GM12864 (cell line): ENCODE measurements at places on chromosomes 2 and 18.

DNA sequence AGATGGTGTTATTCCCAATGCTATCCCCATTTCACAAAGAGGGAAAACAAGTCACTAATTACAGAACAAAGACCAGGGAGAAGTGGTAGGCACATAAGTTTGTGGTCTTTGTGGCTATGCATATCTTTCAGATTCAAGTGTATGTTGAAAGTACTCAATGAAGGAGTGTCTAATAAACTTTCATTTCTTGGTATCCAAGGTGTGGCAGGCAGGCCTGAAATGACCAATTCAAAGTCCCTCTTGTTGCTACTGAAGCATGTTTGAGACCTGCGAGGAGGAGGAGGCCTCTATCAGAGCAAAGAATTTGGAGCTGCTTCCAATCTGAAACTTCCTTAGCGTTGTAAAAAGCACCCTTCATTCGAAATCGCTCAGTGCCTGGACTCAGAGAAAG, 60.9 kb upstream of the KLF7 start:
- DNase-seq, result no peak

GRCh38 chr2:120738117-120738516, 2.4 kb downstream of the GLI2 start:
- no peak for DNase-seq

- no peak for DNase-seq
Observed at GRCh38 chr2:68216454-68217310, 35.6 kb downstream of the PPP3R1 start.

- DNase-seq, result no peak
Observed at GRCh38 chr2:157471078-157471477, 27.2 kb upstream of the CYTIP start.

DNA sequence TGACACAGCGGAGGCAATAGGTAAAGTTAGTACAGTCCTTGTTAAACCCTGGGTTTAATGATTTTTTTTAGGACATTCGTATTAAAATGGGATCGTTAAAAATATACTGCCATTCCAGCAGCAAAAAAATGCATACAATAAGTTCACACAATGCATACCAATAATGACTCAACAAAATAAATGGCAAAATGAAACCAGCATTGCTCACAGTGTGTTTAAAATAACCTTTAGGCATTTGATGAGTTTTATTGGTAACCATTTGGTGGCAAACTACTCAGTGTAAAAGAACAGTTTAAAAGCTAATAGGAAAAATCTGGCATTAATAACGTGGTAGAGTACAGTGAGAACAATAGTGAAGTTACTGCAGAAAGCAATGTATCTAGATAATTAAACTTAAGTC, 539.0 kb upstream of the PIK3C3 start:
- no peak for DNase-seq

DNA sequence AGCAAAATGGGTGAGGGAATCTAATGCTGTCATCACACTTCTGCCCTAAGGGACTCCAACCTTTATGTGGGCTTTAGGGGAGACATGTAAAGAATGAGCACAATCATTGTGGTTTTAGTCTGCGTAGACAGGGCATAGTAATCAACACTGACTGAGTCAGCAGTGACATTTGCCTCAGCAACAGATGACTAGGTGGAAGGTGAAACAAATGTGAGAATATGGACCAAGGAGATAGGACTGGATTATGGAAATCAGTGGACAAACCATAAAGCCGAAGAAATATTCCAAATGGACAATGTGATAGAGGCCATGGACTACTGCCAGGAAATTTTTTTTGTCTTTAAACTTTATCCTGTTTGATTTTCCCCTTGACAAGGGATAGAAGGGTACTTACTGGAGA, 83.9 kb downstream of the PDK1 start:
- DNase-seq, result no peak

- no peak for DNase-seq
Observed at GRCh38 chr2:74205596-74205995, 7.2 kb downstream of the MTHFD2 start.

- no peak for DNase-seq
Observed at GRCh38 chr2:176297067-176297466, 27.8 kb downstream of the MTX2 start.

- DNase-seq, result no peak
Observed at GRCh38 chr18:79640875-79641274, 38.7 kb upstream of the CTDP1 start.

- no peak for DNase-seq
Observed at GRCh38 chr2:177315364-177315763, 50.8 kb upstream of the NFE2L2 start.

DNA sequence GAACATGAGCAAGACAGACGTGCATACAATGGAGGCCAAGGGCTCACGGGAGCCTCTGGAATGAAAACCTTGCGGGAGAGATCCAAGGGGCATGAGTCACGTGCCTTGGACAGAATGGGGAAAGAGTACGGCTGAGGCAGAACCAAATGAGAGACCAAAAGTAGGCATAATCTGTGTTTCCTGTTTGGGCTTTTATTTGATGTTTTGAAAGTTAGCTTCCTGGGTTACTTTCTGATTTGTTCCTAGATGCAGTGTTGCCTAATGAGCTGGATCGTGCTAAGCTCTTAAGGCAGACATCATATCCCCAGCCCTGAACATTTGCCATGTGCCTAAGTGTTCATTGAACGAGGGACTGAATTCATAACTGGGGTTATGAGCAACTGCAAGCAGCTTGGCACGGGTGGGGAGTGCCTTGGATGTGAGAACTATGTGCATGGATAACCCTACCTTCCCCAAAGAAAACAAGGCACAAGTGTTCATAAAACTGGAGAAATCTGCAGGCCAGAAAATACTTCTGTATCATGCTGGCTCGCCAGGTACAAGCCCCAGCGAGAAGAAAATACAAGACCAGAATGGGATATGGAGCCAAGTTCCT, 60.3 kb upstream of the RPL31 start:
- DNase-seq, result no peak

DNA sequence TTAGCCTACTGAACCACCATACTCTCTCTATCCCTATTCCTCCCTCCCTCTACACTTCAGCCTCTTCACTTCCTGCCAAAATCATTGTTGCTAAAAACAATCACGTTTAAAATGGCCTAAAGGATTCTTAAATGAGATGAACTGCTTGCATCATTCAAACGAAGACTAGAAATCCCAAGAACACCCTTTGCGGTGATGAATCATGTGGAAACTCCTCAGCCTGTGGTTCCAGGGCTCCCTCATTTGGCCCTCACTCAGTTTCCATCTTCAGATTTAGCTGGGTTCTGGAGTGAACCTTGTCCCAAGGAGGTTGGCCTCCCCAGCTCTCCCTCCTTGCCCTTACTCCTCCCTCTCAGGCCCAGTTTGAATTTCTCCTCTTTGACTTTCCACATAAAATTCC, 125.6 kb upstream of the CDC42EP3 start:
- DNase-seq, result no peak

GRCh38 chr2:205293559-205293958, 388.7 kb upstream of the NRP2 start:
- no peak for DNase-seq

DNA sequence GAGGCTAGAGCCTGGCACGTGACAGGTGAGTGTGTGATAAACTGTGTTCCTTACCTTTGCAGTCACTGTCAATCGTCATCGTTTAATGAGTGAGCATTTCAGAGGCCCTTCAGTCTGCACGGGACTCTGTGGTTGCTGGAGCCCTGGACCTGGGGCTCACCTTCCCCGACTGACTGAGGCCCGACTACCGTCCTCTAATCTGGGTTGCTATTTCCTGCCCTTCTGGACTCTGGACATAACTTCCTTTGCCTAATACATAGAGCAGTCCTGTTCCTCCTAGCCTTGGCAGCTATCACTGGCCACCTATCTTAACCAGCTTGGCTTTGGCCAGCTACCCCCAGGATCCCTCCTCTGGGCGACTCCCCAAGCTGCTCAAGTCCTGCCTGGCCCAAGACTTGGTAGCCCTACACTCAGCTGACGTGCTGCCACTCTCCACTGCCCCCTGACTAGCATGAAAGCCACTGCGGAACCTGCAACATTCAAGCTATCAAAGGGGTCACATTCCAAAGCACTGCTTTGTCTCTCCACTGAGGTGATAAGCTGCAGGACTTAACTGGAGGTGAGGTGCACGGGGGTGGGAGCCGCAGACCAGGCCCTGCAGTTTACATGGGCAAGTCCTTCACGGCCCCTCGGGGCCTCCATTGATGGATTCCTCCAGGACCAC, 11.1 kb upstream of the RAB17 start:
- no peak for DNase-seq

DNA sequence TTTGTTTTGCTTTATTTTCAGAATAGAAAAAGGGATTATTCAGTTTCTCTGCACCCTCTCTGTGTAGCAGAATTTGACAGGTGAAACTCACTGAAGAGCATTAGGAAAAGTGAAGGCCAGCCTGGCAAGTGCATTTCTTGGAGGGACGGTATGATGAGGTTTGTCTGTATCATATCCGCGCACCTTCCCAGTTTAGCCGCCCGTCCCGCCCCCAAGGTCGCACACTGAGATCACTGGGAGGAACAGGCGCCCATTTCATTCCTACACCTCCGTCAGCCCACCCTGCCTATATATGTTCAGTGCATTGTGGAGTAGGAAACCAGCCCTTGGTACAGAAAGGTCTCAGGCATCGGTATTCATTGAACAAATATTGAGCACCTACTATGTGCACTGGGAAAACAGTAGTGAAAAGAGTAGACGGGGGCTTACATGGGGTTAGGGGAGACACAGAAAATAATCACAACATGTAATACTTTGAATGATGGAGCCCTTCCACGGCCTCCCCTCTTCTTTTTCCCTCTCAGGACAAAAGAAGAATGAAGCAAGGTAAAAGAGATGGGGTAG, 678 bp upstream of the FECH start:
- DNase-seq, result no peak

- DNase-seq, result no peak
Observed at GRCh38 chr2:239889641-239890121, 135.5 kb downstream of the NDUFA10 start.

GRCh38 chr18:37521510-37522465, 43.8 kb downstream of the CELF4 start:
- no peak for DNase-seq
